Astrocyte of the cerebellum (primary cell): ENCODE measurements at places on chromosomes 7 and 10.

DNA sequence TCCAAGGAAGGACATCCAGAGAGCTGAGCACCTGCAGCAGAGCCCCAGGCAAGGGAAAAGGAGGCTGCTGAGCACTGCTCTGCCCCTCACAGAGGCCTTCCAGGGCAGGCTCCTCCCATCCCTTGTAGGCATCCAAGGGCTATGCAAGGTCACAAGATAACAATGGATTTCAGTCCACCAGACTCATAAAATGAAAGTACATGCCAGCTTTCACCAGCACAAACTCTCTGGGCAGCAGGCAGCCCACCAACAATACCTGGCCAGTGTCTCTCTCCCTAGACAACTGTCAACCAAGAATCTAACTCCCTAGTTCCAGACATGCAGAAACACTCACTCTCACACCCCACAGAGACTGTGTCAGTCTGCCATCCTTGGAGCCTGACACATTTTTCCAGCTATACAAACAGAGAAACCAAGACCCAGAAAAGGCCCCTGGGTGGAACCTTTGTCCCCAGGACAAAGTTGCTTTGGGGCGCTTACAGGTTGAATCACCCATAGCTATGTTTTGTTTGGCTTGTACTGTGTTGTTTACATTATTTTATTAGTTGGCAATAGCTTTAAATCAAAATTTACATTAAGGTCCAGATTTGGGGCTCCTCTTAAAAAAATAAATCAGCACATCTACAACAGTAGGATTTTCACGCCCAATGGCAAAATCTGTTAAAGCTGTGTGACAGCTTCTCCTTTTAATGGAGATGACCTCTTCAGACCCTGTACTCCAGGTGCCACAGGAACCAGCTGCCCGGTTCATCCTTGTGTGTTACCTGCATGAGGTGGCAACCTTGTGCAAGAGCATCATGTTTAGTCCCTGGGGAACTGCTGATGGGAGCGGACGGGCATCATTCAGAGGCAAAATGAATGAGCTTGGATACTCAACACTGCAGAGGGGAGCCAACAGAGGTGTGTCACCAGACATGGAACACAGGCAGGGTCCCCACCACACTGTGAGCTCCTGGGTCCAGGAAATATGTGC lies 5.2 kb downstream of the GRID1 start:
- no peak for DNase-seq

DNA sequence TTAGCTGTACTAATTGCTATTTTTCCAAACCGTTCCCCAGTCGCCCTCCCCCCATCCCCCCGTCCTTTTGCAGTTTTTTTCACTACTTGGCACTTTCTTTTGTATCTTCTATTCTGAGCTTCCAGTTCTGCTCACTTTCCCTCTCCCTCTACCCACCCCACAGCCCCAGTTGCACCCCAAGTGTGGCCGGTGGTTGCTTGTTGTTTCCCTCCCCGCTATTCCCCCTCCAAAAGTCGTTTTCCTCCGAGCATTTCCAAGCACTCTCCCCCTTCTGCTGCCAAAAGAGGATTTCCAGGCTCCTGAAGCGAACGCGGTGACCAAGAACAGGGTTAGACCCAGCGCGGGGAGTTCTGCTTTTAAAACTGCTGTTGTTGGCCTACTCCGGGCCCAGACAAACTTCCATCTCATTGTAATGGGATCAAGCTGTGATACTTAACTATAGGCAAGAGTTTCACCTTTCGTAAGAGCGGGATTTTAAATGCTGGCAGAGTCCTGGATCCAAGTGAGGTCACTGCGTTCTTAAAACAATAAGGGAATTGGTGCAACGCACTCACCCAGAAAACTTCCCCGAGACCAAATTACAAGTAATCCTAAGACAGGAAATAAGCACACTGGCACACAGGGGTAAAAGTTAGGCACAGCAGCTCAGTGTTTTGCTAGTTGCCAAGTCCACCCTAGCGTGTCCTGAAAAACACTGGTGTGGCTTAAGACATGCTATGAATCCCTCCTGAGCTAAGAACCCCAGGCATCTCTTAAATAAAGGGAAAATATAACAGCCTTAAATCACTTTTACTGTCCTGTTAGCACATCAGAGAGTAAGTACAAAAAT lies 1.5 kb upstream of the RGS10 start:
- no peak for DNase-seq

GRCh38 chr10:22667093-22667480 lies 47.3 kb downstream of the PIP4K2A start:
- DNase-seq, result no peak

DNA sequence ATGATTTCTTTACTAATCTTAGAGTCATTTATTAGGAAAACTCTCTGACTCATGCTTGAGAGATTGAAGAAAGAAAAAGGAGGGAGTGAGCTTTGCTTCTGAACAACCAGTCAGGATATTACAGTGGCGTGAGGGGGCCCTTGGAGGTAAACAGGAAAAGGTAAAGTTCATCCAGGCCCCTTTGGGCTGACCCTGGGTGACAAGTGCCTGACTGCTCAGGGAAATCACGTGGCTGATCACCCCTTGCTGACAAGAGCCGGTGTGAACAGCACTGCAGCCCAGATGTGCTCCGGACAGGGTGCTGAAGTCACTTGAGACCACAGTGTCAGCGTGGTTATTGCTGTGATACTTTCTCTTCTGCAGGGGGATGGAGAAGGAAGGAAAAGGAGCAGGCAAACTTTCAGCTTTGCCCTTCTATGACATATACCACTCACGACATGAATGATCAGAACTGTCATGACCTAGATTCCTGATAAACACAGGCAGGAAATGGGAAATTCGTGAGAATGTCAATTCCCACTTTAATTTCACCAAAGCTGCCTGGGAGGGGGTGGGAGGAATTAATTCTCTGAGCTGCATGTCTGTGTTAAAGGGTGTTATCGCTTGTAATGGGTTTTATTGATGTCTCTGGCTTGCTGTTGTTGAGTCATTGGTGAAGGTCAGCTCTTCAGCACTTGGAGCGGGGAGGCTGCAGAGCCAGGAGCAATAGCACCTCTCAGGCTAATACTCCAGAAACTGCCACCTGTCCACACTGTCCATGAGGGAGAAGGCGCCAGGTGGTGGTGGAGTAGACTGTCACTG lies 139.8 kb upstream of the AOAH start:
- no peak for DNase-seq

DNA sequence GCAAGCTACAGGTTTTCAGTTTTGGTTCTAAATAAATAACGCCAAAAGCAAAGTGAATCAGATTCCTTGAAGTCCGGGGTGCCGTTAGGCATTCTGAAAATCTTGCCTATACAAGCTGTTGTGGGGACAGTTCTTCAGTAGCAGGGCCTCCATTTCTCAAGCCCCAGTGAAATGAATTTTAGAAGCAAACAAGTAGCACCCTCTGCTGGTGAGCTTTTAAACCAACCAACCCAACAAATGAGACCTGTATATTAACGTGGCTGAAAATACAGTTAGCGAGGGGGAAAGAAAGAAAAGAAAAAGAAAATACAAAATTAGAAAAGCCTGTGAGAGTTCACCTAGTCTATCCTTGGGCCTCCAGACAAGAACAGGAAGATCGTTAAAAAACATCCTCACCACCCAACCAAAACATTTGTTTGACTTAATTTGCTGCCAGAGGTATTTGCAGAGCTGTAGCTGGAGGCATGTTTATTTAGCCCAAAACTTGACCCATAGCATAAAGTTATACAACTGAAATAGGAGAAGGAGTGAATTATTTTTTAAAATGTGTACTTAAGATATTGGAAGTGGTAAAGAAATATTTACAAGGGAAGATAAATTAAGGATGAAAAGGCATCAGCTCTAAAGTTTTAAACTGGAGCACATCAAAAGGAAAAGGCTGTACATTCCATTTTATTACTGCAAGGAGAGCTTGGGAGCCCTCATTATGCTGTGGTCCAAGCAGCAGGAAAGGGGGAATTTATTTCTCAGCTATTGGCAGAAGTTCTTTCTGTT lies 98.9 kb downstream of the DYNC1I1 start:
- DNase-seq, result peak; percentile 22

DNA sequence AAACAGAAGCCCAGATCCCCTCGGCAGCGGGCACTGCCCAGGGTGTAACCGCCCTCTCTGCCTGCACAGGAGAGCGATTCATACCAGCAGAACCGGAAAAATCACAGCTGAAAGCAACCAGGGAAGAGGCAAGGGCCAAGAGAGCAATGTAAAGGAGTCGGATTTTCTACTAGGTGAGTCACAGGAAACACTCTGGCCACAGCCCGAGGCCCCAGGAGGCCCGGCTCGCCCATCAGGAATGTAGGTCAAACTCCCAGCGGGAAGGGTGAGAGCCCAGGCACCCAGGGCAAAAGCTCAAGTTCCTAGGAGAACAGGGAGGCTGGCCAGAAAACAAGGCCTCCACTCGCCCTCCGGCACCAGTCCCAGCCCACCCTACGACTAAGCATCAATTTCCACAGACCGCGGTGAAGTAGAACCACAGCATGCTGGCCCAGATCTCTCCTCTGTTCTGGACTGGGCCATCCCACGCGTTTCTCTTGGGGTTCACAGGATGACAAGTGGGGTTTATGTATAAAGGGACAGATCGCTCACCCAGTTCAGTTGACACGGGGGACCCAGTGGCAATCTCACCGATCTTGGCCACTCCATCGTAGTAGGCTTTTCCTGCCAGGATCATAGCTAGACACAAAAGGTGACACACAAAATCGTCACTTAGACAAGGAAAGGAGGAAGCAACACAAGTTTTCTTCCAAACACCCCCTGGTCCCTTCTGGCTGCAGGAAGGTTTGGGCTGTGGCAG lies 46.2 kb downstream of the BAIAP2L1 start:
- peak; percentile 64 for DNase-seq

- no peak for DNase-seq
Measured at GRCh38 chr10:97784200-97784810, 12.5 kb upstream of the SFRP5 start.

DNA sequence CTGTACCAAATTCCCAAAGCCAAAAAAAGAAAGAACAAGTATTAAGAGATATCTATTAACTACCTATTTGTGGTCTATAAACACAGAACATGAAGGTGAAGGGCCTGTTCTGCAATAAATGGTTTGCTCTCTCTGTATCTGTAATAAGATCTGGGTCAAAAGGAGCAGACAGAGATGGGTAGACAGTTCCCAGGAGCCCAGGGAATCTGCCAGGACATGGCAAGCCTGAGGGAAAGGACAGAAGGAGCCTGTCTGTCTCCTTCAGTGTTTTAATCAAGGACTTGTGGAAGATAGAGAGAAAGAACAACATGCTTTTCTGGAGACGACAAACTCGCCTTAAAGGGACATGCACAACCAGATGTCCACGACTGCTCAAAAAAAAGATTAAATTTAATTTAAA lies 165.7 kb downstream of the ELMO1 start:
- DNase-seq, result no peak

DNA sequence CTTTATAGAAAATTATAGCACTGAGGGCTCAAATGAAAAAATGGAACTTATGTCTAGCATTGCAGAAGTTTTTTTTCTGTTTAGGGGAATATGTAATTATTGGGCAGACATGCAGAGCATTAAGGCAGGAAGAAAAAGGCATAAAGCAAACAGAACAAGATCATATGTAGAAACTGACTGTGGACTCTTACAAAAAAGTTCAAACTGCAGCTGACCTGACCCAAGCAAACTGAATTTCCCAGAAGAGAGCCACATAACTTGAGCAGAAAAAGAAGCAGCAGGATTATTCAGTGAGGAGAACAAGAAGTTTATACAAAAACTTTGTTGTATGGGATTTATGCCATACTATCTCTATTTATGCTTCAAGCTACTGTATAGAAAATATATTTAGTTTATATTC lies 250.9 kb downstream of the PHF14 start:
- DNase-seq, result no peak

- DNase-seq, result no peak
Measured at GRCh38 chr10:92241158-92241500, 49.7 kb downstream of the CPEB3 start.

DNA sequence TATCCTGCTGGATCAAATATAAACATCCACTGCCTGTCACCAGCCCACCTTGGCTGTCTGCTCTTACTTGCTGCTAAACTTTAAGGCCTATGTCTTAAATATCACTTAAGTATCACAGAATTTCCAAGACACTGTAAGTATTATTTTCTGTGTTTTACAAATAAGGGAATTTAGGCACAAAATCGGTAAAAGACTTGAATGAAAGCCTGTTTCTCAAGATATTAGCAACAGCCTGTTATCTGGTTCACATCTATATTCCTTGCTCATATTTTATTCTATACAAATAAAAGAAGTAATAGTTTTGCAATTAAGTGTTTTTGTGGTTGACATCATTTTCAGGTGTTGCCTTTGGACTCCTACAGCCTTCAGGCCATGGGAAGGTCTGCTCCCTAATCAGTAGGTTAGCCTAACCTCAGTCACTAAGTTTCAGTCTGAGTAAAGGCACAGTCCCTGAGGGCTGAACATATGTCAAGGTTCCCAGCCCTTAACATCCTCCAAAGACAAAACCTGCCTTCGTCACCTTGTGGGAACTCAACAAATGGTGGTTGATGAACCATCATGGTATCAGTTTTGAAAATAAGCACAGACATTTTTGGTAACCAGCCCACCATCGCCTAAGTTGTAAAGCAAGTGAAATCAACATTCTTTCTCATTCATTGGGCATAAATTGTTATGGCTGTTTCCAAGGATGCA lies 127.1 kb downstream of the CREB5 start:
- DNase-seq, result no peak

- DNase-seq, result peak; percentile 42
Measured at GRCh38 chr10:91883549-91884444, 25.5 kb downstream of the FGFBP3 start.
